ENCODE measurements at places on chromosomes 11 and 22.

DNA sequence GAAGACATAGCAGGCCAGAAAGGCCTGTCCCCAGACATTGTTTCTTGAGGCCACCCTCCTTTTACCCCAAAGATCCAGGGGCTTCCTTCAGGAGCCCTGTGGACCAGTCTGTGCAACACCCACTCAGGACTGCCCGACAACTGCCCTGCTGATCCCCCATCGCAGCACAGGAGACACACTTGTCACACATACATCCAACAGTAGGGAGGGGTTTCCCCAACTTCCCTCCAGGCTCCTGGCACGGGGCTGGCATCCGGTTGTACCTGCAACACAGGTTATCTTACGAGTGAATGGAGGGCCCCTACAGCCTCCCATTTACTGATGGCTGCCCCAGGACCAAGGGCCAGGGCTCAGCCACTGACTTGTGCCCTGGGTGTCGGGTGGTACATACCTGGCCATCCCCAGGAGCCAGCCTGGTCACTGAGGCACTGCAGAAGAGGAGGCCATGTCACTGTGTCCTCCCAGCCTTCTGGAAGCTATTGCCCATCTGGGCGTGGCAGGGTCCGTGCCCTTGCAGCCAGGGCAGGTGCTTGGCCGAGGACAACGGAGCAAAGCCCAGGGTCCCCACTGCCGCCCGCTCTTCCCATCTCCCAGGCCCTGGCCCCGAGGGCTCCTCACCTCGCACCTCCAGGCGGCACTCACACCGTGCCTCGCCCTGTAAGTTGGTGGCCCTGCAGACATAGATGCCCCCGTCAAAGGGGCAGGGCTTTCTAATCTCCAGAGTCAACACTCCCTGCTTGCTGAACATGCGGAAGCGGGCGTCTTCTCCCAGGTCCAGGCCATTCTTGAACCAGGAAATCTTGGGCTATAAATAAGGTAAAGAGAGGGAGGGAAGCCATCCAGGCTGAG is 20.8 kb downstream of the MYBPC3 start:
- no peak for DNase-seq

- no peak for DNase-seq
These were observed 125.5 kb downstream of the C11orf87 start for GRCh38 chr11:109547356-109548027.

DNA sequence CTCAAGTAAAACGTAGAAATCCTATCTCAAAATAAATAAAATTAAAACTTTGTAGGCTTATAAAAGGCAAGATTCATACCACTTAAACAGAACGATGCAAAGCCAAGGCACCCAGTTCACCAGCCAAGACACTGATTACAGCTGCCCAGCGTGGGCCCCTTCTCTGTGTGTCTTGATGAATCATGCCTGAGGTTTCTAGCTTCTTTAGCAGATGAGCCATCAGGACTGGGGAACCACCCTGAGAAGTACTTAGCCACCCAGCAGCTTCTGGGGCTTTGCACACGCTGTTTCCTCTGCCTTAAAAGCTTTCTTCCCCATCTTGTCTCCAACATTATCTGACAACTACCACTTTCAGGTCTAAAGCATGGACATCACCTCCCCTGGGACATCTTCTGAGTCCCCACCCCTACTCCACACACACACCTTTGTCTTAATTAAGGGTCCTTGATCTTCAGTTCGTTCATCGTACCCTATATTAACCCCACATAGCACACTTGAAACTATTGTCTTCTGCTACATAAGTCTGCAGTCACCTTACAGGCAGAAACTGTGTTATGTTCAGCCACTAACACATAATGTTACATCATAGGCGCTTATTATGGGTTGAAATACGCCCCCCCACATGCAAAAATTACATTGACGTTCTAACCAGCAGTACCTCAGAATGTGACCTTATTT is 8.7 kb upstream of the LAYN start:
- no peak for DNase-seq

GRCh38 chr11:23554002-23554401 is 693.7 kb upstream of the CCDC179 start:
- no peak for DNase-seq

DNA sequence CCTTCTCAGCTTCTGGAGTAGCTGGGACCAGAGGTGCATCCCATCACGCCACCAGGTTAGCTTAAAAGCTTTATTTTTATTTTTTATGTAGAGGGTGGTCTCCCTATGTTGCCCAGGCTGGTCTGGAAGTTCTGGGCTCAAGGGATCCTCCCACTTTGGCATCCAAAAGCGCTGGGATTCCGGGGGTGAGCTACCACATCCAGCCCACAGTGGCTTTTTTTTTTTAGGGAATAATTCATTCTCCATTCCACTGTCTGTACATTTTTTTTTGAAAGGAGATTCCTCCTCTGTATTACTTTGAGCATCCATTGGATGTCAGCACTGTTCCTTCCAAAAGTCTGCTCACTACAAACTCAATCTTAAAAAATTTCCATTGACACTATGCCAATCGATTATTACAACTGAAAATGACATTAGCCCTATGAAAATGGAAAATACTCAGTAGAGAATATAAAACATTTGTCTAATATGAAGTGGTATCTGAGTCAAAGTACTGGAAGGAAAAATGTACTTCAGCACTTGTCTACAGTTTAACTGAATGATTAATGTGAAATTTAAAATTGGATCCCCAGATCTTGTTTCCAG is 1.3 kb upstream of the LPXN start:
- DNase-seq = no peak
